ENCODE measurements at places on chromosomes 5 and 9.

DNA sequence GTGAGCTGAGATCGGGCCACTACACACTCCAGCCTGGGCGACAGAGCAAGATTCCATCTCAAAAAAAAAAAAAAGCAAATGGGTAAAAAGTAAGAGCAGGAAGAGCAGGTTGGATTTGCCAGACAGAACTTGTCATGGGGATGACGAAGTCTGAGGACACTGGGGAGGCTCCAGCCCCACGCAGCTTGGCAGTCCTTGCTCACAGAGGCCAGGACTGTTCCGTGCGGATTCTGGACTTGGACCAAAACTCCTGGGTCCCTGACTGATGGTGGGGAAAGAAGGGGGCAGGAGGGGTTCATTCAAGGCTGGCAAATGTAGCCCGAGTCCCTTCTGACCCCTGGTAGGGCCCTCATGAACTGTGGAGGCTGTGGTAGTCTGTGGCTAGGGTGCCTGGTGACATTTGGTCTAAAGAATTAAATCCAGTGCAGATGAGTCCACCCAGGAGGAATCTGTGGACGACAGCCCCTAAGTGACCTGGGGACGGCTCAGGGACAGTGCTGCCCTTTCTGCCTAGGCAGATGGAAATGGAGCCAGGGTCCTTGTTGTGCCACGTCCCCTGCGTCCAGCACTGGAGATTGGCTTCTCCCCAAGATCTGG is 3.1 kb downstream of the FGD3 start:
- no peak for DNase-seq

DNA sequence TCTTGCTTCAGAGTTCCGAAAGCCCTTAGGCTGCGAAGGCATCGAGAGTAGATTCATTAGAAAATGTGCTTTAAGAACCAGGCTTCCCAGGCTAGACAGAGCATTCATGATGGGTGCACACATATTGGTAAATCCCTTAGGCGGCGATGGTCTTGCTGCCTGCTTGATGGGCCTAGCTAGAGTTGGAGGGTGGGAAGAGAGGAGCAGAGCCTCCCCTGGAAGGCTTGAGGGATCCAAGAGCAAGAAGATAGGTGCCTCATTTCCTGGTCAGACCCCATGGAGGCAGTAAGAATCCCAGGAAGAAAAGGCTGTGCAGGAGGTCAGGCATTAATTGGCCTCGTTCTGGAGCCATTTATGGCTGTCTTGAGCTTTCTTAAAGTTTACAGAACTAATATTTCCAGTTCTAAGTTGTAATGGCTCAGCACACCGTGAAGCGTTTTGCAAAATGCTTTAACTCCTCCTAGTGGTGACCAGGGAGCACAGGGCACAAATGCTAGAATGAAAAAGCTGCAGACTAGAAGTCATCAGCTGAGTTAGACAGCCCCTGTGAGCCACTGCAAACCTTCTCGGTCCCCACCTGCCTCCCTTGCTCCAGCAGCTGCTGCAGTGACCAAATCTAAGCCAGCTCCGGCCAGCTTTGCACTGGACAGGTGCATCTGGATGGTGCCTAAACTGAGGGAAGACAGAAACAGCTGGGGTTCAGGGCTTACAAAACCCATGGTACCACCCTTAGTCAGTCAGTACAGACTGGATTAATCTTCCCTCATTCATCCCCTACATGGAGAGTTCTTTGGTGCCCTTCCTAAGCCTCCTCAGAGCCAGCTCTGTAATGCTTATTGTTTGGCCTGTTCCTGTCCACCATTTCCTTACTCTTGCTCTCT is 14.7 kb downstream of the SLC45A2 start:
- DNase-seq = no peak

- no peak for DNase-seq
Measured at GRCh38 chr9:116027511-116027910, 126.1 kb upstream of the PAPPA start.

- no peak for DNase-seq
Measured at GRCh38 chr5:11780641-11781345, 123.5 kb downstream of the CTNND2 start.

GRCh38 chr9:125649315-125649714 is 57.7 kb downstream of the MAPKAP1 start:
- peak; percentile 27 for DNase-seq

DNA sequence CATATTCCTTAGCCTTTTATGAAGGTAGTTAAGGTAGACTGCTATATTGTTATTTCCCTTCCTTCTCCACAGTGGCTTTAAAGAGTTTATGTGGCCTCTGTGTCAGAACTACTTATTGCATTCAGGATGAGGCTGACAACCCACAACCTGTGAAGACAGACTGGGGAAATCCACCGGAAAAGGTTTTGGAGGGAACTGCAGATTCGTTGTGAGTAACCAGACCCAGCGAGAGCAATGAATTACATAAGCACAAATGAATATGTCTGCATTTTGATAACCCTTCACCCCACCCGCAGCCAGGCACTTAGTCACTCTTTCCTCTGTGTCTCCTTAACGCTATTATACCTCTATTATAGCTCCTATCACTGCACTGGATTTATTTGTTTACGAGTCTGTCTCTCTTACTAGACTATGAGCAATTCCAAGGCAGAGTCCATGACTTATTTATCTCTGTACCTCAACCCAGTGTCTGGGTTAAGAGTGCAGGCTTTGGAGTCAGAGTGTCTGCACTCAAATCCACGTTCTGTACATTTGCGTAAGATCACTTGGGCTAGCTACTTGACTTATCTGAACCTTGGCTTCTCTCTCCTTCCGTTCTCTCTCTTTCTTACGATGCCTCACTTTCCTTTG is 19.2 kb downstream of the KCTD16 start:
- DNase-seq = peak; percentile 86

DNA sequence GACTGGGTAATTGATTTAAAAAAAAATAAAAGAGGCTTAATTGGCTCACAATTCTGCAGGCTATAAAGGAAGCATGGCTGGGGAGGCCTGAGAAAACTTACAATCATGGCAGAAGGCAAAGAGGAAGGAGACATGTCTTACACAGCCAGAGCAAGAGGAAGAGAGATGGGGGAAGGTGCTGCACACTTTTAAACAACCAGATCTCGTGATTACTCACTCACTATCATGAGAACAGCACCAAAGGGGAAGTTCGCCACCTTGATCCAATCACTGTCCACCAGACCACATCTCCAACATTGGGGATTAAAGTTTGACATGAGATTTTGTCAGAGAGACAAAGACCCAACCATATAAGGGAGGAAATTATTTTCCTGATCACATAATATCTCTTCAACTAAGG is 138.8 kb upstream of the NR4A3 start:
- no peak for DNase-seq

DNA sequence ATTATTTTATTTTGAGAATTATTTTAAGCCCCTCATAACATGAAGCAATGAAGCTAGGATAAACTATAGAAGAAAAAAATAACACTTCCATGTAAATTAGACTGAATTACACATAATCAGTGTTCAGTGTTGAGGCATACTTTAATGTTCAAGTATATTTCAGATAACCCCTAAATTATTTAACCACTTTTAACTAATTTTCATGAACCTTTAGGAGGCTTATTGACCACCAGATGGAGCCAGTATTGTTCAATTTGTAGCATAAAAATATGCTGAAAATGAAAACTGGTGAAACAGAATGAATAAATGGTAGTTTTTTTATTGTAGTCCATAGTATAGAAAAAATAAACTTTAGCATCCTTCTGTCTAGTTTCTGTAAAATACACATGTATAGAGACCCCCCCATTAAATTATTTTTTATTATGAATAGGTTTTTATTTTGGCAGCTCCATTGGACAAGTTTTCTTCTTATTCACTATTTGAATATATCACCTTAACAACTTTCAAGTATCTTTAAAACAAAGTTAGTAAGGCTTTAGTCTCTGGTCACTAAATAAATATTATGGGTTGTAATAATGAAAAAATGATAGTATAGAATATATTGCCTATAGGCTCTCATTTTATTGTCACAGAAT is 190.1 kb downstream of the CWC27 start:
- no peak for DNase-seq

DNA sequence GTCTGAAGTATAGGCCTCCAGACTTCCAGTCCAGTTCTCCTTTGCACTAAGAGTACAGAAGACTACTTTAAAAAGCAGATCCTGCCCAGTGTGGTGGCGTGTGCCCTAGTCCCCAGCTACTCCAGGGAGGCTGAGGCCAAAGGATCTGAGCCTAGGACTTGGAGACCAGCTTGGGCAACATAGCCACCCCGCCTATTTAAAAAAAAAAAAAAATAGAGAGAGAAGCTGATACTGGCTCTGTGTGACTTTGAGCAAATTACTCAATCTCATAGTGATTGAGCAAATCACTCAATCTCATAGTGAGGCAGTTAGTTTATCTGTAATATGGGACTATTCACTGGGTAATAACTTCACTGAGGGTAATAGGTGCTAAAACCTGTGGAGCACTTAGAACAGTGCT is 43.6 kb upstream of the KDM4C start:
- DNase-seq = no peak

DNA sequence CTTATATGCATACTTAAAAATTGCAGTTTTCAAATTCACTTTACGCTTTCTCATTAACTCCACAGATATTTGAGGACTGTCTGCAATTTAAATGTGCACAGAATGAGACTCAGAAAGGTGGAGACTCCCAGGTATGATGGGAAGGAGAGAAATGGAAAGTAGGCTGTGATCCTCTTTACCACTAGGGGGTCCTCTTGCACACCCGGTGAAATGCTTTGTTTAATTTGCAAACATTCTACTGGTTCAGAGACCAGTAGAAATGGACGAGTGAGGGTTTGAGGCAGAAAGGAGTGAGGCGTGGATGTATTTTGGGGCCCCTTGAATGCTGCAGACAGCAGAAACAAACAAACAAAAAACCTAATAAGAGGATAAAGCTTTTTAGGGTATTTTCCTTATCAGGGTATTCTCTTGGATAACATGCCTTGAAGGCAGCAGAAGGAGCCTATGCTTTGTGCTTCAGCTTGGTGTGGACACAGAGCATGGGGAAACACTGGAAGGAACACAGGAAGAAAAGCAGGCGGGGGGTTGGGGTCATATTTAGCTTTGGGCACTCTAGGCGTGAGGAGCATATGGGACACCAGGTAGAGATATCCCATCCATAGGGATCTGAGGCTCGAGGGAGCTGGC is 410.1 kb downstream of the DMRT2 start:
- no peak for DNase-seq

DNA sequence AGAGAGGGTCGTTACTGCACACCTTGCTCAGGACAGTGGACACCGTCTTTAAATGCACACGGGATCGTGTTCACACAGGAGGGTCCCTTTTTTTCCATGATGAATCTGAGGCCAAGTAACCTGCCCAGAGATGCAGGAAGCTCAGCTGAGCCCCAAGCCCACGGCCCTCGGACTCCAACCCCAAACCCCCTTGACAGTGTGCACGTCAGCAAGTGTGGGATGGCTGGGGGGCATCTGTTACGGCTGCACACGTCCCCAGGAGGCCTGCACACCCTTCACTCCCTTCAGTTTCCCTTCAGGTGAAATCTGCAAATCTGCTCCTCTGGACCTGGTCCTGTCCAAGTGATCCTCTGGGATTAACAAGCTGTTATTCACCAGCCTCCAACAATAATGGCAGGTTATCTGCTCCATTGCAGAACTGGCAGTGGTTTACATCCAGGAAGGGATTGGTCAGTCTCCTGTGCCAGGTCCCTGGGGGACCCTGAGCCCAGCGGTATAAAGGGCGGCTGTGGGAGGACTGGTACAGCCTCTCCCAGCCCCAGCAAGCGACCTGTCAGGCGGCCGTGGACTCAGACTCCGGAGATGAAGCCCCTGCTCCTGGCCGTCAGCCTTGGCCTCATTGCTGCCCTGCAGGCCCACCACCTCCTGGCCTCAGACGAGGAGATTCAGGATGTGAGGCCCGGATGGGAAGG is at the start of gene LCN1:
Gene LCN1, plus strand, starts transcription at position 525 of the 692 bp plus-strand sequence. Its CDS starts 58 bp downstream, at position 583.
- DNase-seq = no peak

DNA sequence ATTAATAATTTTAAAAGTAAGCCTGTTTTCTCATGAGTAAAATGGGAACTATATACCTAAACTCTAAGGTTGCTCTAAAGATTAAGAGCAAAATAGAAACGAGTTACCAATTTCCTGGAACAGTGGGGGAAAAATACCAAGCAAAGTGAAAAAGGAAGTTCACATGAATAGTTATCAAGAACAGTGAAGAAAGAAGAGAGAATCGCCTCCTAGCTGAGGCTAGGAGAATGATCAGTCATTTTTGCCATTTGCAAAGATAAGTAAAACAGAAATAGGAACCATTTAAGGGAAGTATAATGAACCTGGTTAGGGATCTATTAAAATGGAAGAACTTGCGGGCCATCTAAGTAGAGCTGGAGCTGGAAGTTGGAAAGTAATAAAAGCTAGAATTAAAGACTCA is 50.7 kb downstream of the P4HA2 start:
- DNase-seq = no peak

GRCh38 chr5:145780982-145781381 is 54.2 kb downstream of the PRELID2 start:
- DNase-seq = no peak
